Activated naive CD4-positive, alpha-beta T cell treated with anti-CD3 and anti-CD28 coated beads, Interleukin-2, amount 50 U/mL, for 72 hours (primary cell): ENCODE measurements at places on chromosomes 16 and 17. TPM values are rescaled to one million over a fixed set of nuclear protein-coding genes. Genes with fewer than 3 reads are reported as not detected.

MEOX1 gene
- 0.11 TPM for total RNA-seq

HBM gene
- not detected for total RNA-seq

ARSG gene
- 12.1 TPM for total RNA-seq

DNA sequence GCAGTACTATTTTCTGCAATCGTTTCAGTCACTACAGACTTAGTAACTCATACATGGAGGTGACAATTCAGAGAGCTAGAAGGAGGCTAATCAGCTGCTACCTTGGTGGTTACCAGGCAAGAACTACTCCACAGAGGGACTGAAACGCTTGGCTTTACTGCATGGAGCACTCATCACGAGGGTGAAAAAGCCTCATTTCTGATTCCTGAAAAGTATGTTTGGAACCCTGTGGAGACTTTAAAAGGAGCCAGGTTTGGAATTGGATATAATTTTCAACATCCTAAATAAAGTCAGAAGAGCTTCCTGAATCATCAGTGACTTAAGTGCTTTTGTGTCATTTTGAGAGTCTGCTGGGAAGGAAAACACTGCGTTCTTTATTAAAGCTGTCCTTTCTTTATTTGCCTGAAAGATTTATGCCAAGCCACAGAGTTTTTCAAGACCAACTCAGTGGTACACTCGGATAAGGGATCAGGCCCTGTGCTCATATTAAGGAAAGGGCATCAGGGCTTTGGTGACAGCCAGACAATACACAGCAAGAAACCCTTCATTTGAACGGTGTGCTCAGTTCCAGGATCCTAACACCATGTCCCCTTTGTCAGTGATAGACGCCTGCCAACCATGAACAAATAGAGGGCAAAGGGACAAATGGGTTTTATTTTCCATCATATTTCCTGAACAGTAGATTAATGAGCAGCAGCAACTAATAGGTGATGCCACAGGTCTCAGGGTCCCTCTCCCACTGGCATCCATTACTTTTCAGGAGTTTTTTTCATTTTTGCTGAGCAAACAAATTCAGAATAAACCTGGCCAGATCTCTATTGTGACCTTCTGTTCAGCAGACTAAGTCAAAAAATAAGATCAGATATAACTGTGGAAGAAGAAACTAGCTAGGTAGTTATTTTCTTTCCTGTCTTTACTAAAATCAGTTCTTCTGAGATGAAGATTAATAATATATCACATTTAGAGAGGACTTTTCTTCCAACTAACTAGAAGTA is 80.5 kb upstream of the CLEC18B start:
- no peak for DNase-seq

- DNase-seq: peak; percentile 71
These were observed 105.2 kb downstream of the RPTOR start for GRCh38 chr17:80649672-80650330.

GRCh38 chr17:42135664-42136653 is 13.4 kb downstream of the HSPB9 start:
- DNase-seq: no peak

GRCh38 chr17:67171560-67171959 is 73.4 kb downstream of the HELZ start:
- DNase-seq: no peak

DNA sequence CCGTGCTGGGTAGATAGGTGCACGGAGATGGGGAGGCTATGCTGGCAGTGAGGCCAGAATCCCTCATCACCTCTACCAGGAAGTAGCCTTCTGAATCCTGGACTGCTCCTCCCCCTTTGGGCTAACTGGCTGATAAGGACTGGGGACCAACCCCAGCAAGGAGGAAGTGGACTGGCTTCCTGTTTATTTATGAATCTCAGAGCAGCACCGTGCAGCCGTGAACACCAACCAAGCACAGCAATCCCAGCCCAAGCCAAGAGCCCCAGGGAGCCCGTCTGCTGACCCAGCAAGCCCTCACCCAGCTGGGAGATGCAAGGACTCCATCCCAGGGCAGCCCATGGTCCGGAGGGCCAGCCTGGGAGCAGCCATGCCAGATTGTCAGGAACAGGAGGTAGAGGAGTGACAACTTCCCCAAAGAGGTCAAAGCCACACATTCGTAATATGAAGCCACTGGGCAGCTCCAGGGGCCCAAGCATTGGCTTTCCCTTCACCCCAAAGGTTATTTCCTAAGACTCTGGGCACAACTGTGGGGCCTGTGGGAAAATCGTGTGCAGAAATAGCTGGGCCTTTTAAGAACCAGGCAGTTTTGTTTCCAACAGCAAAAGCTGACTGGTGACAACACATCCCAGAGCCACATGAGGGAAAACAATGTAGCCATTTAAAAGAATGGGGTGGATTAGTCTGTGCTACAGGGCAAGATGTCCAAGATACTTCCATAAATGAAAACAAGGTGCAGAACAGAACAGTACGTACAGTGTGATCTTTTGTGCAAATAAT is 23.9 kb downstream of the PHB1 start:
- DNase-seq: no peak

- DNase-seq: no peak
These were observed 17.7 kb downstream of the ANKRD11 start for GRCh38 chr16:89472711-89473075.

DNA sequence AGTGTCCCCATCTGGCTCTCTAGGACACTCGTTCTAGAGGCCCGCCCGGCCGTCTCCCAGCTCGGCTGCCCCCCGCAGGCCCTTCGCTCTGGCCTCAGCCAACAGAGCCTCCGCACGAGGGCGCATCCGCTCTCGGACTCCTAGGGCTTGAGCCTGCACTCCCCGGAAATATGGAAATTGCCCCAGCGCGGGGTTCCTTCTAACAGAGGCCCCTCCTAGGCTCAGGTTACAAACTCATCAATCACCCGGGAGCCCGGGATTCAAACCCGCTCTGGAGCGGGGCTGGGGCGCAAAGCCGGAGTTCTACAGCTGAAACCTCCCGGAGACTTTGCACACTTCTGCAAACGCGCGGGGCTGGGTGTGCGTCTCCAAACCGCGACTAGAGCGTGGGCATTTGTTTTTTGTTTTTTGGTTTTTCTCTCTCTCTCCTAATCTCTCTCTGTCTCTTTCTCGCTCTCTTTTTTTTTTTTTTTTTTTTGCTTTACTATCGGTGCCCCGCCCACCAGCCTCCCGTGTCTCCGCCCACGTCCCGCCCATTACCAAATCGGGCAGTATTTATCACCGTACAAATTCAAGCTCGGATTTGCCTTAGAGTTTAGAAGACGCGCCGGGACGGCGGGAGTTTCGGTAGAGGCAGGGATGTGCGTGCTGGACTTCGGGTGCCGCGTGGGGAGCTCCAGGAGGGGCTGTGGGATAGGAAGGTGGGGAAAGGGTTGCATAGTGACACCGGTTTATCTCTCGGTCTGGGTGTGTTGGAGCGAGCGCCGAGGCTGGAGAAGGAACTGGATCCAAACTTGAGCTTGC is 2.4 kb upstream of the FOXL1 start:
- peak; percentile 61 for DNase-seq

- DNase-seq: peak; percentile 39
These were observed 644 bp downstream of the NFAT5 start for GRCh38 chr16:69566240-69566980.

DNA sequence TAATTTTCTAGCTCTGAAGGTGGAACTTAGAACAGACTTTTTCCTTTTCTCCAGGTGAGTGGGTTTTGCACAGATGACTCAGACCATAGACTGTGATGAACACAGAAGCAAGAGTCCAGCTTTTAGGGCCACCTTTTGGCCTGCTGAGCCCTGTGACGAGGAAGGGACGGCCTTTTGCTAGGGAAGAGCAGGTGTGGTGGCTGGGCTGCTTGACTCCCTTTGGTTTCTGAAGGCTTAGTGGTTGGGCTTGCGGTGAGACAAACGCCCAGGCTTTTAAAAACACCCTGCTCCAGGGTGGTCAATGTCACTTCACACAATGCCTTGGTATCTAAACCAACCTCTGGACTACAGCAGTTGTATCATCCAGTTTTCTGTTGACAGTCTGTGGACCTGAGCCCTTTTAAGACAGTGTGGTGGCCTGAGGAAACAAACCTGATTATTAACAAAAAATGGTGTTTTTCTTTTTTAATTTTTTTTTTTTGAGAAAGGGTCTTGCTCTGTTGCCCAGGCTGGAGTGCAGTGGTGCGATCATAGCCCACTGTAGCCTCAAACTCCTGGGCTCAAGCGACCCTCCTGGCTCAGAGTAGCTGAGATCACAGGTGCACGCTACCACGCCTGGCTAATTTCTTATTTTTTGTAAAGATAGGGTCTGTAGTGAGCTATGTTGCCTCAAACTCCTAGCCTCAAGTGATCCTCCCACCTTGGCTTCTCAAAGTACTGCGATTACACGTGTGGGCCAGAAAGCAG is 134.0 kb downstream of the SNX29 start:
- no peak for DNase-seq

DNA sequence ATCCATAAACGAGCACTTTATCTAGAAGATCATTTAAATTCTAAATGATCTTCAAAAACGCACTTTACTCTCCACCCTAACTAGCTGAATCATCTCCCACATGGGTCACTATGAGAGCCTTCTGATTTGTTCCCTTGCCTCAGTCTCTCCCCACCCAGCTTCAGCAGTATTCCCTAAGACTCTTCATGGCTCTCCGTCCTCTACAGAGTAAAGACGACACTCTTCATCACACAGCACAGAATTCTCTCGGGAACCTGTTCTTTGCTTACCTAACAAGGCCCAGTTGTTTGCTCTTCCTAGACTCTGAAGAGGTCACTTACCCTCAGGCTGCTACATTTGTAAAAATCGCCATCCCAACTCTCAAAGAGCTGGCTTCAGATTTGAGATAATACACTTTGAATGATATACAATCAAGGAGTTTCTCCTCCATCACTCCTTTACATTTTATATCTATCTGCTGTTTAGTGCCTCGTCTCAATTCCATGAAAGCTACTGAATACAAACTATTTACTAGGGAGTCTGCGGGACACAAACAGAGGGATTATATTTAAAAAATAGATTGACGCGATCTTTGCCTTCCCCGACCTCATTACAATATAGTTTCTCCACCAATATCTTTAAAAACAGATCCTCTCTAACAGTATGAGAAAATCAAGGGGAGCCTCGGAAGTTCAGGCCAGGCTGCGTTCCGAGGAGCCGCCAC is 511 bp upstream of the LIG3 start:
- DNase-seq: no peak
